ENCODE measurements at places on chromosomes 7 and 10.

DNA sequence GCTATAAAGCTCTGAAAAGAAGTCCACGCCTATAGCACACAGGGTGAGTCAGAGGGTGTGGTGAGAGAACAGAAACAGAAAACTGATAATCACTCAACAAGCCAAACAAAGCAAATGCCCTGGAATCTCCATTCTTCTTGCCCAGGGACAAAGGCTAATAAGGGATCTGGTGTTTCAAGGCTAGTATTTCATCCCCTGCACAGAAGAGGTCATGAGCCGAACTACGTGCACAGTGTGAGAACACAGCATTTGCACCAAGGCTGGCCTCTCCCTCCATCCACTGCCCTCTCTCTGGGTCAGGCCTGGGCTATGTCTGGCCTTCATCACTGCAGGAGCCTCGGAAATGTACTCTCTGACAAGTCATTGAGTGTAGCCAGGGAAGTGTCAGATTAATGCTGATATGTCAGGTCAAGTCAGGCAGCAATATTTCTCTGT lies 42.7 kb downstream of the PRR15 start:
- no peak for DNase-seq

GRCh38 chr7:70574314-70574834 lies 557.6 kb upstream of the GALNT17 start:
- DNase-seq = no peak

- DNase-seq = no peak
These were observed 137.4 kb downstream of the MGMT start for GRCh38 chr10:129604333-129605032.

- DNase-seq = no peak
These were observed 39.1 kb downstream of the PDE1C start for GRCh38 chr7:32030904-32031692.

DNA sequence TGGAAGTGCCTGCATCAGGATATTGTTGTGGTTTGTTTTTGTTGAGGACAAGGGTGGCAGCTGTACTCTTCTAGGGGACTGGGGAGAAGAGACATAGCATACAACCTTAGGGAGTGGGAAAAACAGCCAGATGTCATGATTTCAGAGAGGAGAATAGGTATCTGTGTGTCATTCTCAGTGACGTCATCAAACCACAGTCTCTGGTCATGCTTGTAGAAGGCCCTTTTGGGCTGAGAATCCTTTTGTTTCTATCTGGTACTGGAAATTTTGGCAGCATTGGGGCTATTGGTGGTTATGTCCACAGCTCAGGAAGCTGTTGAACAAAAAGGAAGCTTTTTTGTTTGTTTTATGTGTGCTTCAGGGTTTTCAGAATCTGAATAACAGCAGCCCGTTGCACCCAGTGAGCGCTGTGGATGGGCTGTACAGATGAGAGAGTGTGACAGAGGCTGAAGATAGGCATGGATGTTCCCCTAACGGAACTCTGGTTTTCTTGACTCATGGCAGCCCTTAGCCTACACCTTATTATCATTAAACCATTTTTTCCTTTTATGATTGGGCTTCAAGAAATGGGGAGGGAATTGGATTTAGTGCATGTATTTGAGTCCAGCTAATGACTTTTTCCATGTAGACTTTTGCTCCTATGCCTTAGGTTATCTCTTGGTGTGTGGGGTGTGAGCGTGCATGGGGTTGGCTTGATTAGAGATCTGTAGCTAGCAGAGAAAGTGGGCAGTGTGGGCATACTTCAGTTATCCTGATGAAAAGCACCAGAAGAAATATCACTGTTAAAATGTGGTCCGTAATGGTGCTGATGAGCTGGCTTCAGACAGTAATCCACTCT lies 65.7 kb downstream of the SND1 start:
- DNase-seq = no peak

DNA sequence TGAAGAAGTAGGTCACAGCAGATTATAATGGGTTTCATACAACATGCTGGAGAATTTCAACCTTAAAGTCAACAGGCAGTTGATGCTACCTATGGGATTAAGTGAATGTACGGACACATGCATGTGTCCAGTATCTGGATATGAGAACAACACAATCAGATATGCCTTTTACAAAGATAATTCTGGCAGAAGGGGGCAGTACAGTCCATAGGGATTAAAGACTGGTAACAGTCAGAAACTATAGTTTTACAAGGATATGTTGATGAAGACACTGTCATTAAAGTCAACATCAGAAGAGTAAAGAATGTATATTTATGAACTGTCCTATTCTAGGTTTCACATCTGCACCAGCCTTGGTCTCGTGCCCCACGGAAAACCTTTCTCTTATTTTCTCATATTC lies 41.5 kb downstream of the ANKMY2 start:
- peak; percentile 12 for DNase-seq

- no peak for DNase-seq
These were observed 23.0 kb upstream of the KLF6 start for GRCh38 chr10:3807928-3808496.

GRCh38 chr10:12902135-12902572 lies 99.4 kb downstream of the CCDC3 start:
- DNase-seq = peak; percentile 47

DNA sequence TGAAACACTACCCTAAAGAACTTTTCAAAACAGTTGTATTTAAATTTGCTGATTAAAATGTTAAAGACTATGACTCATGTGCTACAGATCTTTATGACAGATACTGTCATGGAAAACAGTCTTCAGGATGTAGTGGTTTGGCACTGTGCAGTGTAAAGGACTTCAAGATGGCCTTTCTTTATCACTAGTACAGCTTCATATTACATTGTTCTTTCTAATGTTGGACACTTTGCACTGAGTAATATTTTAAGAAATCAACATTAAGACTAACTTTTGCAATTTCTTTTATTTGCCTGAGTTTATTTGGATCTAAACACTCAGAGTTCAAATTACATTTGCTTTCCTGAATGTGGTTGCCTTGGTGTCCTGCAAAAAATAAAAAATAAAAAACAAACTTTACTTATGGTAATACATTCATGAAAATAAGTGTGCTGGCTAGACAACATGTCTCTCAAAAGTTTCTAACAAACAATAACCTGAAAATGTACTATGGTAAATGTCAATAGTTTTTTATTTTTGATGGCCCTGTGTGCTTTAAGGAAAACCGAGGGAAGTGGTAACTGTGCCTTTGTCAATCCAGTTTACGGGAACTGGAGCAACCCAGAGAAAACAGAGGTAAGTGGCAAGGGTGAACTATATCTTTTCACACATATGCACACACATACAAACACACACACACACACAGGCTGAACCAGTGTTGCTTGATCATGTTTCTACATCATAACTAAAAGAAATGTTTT lies 85.9 kb upstream of the PLXDC2 start:
- no peak for DNase-seq

DNA sequence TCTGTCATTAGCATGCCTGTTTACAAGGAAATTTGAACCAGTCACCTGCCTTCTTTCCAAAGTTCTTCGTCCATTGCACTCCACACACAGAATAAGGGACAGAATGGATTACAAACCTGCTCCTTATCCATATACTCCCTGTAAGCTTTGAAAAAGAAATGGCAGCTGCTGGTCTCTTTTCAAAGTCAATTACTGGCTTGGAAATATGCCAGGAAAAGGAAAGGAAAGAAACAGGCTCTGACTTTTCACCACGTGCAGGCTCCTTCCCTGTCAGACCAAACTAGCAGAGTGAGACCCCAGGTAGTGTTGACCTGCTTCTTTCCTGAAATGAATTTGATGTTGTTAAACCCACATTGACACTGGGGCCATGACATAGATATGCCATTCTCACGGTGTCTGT lies 84.5 kb downstream of the LHFPL3 start:
- no peak for DNase-seq

DNA sequence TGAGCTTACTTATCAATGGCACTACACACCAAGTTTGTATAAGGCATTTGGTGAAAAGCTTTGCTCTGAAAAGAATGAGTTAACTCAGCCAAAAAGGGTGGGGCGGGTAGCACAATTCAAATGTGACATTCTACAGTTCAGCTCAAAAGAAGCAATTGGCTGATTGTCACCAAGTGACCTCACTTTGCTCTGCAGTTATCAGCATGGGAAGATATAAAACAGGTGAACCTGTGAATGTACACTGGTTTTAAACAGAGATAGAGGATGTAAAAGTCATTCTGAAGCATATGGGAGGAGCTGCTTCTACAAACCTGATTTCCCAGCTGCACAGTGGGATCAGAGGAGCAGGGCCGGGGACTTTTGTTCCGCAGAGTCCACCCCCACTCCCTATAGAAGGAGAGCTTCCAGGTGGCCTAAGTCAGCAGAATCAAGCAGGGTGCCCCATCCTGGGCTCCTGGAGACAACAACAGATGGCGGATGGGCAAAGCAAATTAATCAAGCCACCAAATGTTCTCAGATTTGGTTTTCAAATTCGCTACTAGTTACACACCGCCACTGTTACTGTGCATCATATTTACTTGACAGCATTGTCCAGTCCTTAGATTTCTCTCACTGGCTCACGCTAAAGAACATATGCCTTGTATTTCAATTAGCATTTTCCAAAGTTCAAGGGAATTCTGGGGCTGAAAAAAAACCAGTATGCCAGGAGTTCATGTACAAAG lies 27.5 kb upstream of the NPVF start:
- no peak for DNase-seq

DNA sequence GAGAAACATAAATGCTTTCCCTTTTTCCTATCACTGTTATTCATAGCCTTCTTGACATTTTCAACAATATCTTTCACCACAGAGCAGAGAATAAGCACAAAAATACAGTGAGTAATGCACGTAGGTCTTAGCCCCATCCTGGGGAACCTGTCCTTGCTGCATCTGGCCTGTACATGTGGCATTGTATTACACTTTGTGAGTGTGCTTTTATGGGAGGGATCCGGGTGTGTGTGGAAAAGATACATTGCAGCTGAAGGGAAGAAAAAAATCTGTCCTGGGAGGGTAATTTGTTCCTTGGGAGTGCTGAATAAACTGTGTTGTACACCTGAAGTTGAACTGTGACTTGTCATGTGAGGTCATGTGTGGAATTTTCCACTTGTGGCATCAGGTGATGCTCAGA lies 422.7 kb upstream of the LRGUK start:
- DNase-seq = no peak

- no peak for DNase-seq
These were observed 9.4 kb downstream of the DLX5 start for GRCh38 chr7:97015279-97015678.

GRCh38 chr10:77969114-77969513 lies 42.6 kb upstream of the DLG5 start:
- DNase-seq = no peak

- DNase-seq = no peak
These were observed 71.2 kb downstream of the TRRAP start for GRCh38 chr7:98949336-98950044.

- peak; percentile 61 for DNase-seq
These were observed 35.3 kb downstream of the COG5 start for GRCh38 chr7:107528461-107528860.

- no peak for DNase-seq
These were observed 16.0 kb downstream of the UBE2D1 start for GRCh38 chr10:58350619-58351323.

DNA sequence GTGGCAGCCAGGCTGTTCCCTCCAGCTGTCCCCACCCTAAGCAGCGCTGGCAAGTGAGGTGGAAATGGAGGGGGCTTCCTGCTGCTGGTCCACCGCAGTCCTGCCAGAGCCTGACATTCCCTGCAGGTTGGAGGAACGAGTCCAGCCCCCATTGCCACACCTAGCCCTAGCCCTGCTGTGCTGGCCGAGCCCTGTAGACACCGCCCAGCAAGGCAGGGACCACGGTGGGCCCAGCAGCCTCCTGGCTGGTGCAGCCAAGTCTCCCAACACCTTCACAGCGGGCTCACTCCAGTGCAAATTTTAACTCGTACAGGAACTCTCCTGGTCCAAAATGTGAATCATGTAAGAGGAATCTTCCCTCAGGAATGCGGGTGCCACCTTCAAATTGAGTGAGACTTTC lies 116.3 kb downstream of the PAXIP1 start:
- peak; percentile 22 for DNase-seq

GRCh38 chr10:18100669-18101068 lies 39.6 kb upstream of the CACNB2 start:
- no peak for DNase-seq

DNA sequence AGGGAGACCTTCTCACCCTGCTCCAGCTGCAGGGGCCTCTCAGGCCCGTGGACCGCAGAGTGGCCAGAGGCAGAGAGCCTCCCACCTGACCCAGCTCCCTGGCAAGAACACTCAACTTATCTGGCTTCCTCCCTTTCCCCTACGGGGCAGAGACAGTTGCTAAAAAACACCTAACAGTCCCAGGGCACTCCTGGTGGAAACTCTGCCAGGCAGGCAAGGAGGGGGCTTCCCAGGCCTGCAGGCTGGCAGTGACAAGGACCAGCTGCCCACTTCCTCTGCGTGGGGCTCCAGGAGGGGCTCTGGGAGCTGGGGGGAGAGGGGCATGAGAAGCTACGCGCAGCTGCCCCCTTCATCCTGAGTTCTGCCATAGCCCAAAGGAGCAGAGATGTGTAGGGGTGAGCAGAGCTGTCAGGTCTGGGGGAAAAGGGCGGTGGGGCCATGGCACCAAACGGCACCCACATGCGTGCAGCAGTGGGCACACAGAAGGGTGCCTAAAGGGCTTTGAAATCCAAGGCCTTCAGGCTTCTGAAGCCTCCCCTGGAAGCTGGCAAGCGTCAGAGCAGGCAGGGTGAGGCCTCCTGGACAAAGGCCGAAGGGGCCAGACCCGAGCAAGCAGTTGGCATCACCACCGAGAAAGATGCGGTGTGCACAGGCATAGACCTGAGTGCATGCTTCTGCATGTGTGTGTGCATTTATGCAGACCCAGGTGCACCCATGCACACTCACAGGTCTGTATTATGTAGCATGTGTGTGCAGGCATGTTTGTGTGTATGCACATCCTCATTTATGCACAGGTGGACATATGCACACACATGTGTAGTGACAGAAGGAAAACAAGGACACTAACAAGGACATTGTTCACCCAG lies 14.4 kb downstream of the SPOCK2 start:
- no peak for DNase-seq

- DNase-seq = no peak
These were observed 149.2 kb upstream of the LYZL2 start for GRCh38 chr10:30778769-30779168.

- peak; percentile 45 for DNase-seq
These were observed 174.3 kb downstream of the NRP1 start for GRCh38 chr10:33160151-33160550.

- DNase-seq = no peak
These were observed 9.6 kb upstream of the C10orf105 start for GRCh38 chr10:71729161-71729636.

Measured in ACHN (cell line).